ENCODE measurements at places on chromosomes 16 and 17. TPM values are rescaled to one million over a fixed set of nuclear protein-coding genes. Genes with fewer than 3 reads are reported as not detected.

DNA sequence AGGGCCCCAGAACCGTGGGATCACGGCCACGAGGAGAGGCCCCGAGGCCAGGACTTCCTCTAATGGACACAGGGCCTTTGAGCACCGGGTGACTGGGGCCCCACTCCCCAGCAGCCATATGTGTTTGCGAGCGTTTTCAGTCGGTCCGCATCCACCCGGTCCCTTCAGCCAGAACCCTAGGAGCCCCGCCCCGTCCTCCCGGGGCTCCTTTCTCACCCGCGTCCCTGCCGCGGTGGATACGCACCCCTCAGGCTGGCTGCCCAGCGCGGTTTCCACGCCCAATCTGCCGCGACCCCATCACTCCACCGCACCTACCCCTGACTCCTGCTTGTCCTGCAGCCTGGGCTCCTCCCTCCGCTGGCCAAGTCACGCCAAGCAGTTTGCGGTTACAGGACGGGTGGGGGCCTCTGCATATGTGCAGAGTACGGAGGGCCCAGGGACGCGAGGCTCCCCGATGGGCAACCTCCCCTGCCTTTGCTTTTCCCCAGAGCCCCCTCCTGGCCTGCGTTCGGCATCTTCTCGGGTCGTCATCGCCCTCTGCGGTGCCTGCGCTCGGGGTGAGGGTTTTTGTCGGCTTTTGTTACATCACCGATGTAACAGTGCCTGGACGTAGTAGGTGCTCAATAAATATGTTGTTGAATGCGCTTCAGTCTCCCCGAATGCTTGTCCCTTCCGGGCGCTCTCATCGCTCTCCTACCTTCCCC, 1.0 kb upstream of the TTYH2 start:
- peak overlapping the region; percentile 79 for H3K27ac ChIP-seq
- peaks cover 36% of the 10 kb centered on the region for H3K4me1 ChIP-seq
- no peaks in the 10 kb centered on the region for H3K27me3 ChIP-seq
- DNase-seq, result no peak
- H3K4me3 ChIP-seq, result peak overlapping the region; percentile 60

- peaks cover 97% of the 10 kb centered on the region for H3K36me3 ChIP-seq
- no peaks in the 10 kb centered on the region for H3K27me3 ChIP-seq
- DNase-seq, result no peak
- H3K4me1 ChIP-seq, result no peaks in the 10 kb centered on the region
These were observed 25.4 kb upstream of the SLC38A8 start for GRCh38 chr16:84068041-84068440.

GRCh38 chr16:24204150-24204665, 51.9 kb upstream of the CACNG3 start:
- no peak overlapping the region for H3K4me3 ChIP-seq
- H3K36me3 ChIP-seq, result no peaks in the 10 kb centered on the region
- H3K4me1 ChIP-seq, result no peaks in the 10 kb centered on the region
- DNase-seq, result no peak
- no peak overlapping the region for H3K27ac ChIP-seq
- no peaks in the 10 kb centered on the region for H3K27me3 ChIP-seq

DNA sequence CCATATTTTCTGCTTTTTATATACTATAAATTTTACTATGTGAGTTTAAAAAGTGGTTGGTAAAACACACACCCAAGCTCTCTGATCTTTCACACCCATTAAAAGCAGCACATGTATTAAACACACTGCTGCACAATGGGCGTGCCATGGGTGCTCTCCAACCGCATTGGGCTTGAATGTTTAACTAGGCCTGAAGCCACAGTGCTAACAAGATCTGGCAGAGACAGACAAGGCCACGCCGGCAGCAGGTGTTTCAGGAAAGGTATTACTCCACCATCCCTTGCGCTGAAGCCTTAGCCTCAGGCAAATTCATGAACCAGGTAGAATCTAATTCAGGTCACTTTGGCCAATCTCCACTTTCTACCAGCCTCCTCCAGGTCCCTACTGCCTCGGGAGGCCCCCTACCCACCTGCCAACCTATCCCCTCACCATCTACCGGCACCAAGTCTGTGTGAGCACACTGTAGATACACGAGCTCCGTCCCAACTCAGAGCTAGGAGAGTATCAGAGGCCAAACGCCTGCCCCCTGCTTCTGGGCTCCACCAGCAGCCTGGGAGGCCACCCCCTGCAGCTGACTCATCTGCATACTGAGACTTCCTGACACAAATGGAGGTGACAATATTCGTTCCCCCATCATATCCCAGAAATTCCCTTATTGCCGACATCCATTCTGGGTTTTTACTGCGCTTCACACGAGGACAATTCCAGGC, 95.0 kb downstream of the ADCY9 start:
- no peak overlapping the region for H3K4me3 ChIP-seq
- no peaks in the 10 kb centered on the region for H3K36me3 ChIP-seq
- peak overlapping the region; percentile 85 for H3K27ac ChIP-seq
- H3K27me3 ChIP-seq, result no peaks in the 10 kb centered on the region
- DNase-seq, result no peak

GRCh38 chr16:12535535-12536411, 267.9 kb downstream of the CPPED1 start:
- no peak overlapping the region for H3K4me3 ChIP-seq
- no peak for DNase-seq
- H3K27ac ChIP-seq, result no peak overlapping the region
- H3K36me3 ChIP-seq, result no peaks in the 10 kb centered on the region
- no peaks in the 10 kb centered on the region for H3K27me3 ChIP-seq

GRCh38 chr17:5220074-5220473, 14.6 kb downstream of the SCIMP start:
- no peak overlapping the region for H3K27ac ChIP-seq
- no peak for DNase-seq
- H3K4me1 ChIP-seq, result peaks cover 16% of the 10 kb centered on the region
- peaks cover 13% of the 10 kb centered on the region for H3K36me3 ChIP-seq
- no peaks in the 10 kb centered on the region for H3K27me3 ChIP-seq
- H3K4me3 ChIP-seq, result no peak overlapping the region

DNA sequence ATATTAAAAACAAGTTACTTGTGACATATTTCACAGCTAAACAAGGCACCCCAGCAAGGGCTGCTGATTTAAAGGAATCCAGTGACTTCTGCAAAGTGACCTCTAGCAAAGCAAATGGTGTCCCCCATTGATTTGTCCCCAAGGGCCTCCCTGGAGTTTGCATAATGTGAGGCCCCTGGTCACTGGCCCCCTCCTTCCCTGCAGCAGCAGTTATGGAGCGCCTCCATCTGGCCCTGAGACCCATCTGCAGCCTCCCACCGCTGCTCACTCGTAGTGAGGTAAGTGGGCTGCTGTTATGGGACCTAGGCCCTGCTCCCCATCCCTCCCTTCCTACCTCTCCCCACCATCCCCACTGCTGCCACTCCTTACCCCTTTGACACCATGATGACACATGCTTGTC, 19.6 kb upstream of the EEF2K start:
- H3K27ac ChIP-seq, result no peak overlapping the region
- H3K4me1 ChIP-seq, result peaks cover 18% of the 10 kb centered on the region
- H3K27me3 ChIP-seq, result no peaks in the 10 kb centered on the region
- H3K36me3 ChIP-seq, result no peaks in the 10 kb centered on the region

DNA sequence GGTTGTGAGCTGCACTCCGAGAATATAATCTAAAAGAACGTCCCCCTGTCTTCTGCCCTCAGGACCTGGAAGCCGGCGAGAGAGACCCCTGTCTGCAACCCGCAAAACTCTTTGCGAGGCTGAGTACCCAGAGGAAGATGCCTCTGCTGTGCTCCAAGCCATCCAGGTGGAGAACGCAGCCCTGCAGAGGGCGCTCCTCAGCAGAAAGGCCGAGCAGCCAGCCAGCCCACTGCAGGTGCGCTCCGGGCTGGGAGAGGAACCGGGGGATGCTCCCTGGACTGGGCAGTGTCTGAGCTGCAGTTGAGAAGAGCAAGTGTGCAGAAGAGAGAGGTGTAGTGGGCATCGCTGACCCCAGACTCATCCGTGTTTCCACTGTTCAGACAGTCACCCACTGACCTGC, 148.3 kb downstream of the KATNIP start:
- peak; percentile 46 for DNase-seq
- H3K4me3 ChIP-seq, result no peak overlapping the region
- no peaks in the 10 kb centered on the region for H3K27me3 ChIP-seq
- H3K36me3 ChIP-seq, result peaks cover 28% of the 10 kb centered on the region
- no peak overlapping the region for H3K27ac ChIP-seq

- H3K36me3 ChIP-seq, result no peaks in the 10 kb centered on the region
- DNase-seq, result no peak
- H3K4me3 ChIP-seq, result no peak overlapping the region
- H3K27me3 ChIP-seq, result no peaks in the 10 kb centered on the region
- H3K4me1 ChIP-seq, result no peaks in the 10 kb centered on the region
These were observed 177.1 kb upstream of the WSCD1 start for GRCh38 chr17:5892921-5893675.

GRCh38 chr17:19457830-19458271, 46.8 kb downstream of the RNF112 start:
- H3K4me1 ChIP-seq, result peaks cover 4% of the 10 kb centered on the region
- H3K27ac ChIP-seq, result no peak overlapping the region
- no peaks in the 10 kb centered on the region for H3K27me3 ChIP-seq
- no peak overlapping the region for H3K4me3 ChIP-seq
- no peaks in the 10 kb centered on the region for H3K36me3 ChIP-seq

- H3K36me3 ChIP-seq, result peaks cover 20% of the 10 kb centered on the region
- peaks cover 20% of the 10 kb centered on the region for H3K4me1 ChIP-seq
- H3K4me3 ChIP-seq, result peak overlapping the region; percentile 45
- no peaks in the 10 kb centered on the region for H3K27me3 ChIP-seq
- H3K27ac ChIP-seq, result peak overlapping the region; percentile 97
These were observed 856 bp downstream of the DNAJA2 start for GRCh38 chr16:46972429-46973206.

DNA sequence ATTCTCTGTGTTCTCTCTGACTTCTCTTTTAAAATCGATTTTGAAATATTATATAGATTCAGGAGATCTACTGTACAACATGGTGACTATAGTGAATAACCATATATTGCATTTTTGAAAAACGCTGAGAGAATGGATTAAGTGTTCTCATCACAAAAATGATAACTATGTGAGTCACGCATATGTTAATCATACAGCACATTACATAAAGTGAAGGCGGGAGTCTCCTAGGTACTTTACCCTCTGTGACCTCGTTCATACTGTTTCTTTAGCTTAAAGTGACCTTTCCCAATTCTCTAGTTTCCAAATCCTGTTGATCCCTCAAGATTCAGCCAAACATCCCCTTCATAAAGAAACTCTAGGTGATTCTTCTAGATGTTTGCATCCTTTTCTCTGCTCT, 3.1 kb upstream of the KRTAP3-2 start:
- no peak for DNase-seq
- no peaks in the 10 kb centered on the region for H3K4me1 ChIP-seq
- no peak overlapping the region for H3K4me3 ChIP-seq
- H3K27me3 ChIP-seq, result no peaks in the 10 kb centered on the region

DNA sequence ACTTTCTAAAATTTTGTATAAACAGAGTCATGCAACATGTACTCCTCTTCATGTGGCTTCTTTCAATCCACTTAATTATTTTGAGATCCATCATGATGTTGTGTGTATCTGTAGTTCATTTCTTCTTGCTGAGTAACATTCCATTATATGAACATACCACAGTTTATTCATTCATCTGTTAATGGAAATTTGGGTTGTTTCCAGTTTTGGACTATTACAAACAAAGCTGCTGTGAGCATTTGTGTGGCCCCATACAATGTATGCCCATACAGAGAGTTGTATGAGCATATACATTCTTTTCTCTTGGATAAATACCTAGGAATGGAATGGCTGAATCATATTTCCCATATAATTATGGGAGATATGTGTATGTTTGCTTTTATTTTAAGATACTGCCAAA, 85.6 kb downstream of the CLEC16A start:
- no peaks in the 10 kb centered on the region for H3K27me3 ChIP-seq
- H3K4me1 ChIP-seq, result no peaks in the 10 kb centered on the region
- no peak overlapping the region for H3K4me3 ChIP-seq
- peaks cover 64% of the 10 kb centered on the region for H3K36me3 ChIP-seq
- no peak overlapping the region for H3K27ac ChIP-seq
- no peak for DNase-seq

GRCh38 chr16:67277294-67277998, 1.9 kb upstream of the PLEKHG4 start:
- H3K4me3 ChIP-seq, result no peak overlapping the region
- H3K27ac ChIP-seq, result peak overlapping the region; percentile 79

GRCh38 chr17:59837308-59838051, 55.3 kb downstream of the TUBD1 start:
- H3K27me3 ChIP-seq, result no peaks in the 10 kb centered on the region
- peaks cover 32% of the 10 kb centered on the region for H3K4me1 ChIP-seq
- H3K36me3 ChIP-seq, result peaks cover 5% of the 10 kb centered on the region
- DNase-seq, result peak; percentile 83
- H3K4me3 ChIP-seq, result peak overlapping the region; percentile 57
- H3K27ac ChIP-seq, result peak overlapping the region; percentile 93

- no peaks in the 10 kb centered on the region for H3K4me1 ChIP-seq
- no peaks in the 10 kb centered on the region for H3K27me3 ChIP-seq
- peaks cover 6% of the 10 kb centered on the region for H3K36me3 ChIP-seq
These were observed 81.5 kb downstream of the CA4 start for GRCh38 chr17:60231234-60231633.

GRCh38 chr16:12474806-12475410, 328.8 kb downstream of the CPPED1 start:
- H3K4me3 ChIP-seq, result no peak overlapping the region
- no peaks in the 10 kb centered on the region for H3K27me3 ChIP-seq
- DNase-seq, result no peak
- no peaks in the 10 kb centered on the region for H3K36me3 ChIP-seq
- no peaks in the 10 kb centered on the region for H3K4me1 ChIP-seq

GRCh38 chr16:9072806-9073341, 18.6 kb upstream of the HAPSTR1 start:
- H3K27ac ChIP-seq, result no peak overlapping the region
- H3K36me3 ChIP-seq, result no peaks in the 10 kb centered on the region
- no peak for DNase-seq
- H3K27me3 ChIP-seq, result no peaks in the 10 kb centered on the region

DNA sequence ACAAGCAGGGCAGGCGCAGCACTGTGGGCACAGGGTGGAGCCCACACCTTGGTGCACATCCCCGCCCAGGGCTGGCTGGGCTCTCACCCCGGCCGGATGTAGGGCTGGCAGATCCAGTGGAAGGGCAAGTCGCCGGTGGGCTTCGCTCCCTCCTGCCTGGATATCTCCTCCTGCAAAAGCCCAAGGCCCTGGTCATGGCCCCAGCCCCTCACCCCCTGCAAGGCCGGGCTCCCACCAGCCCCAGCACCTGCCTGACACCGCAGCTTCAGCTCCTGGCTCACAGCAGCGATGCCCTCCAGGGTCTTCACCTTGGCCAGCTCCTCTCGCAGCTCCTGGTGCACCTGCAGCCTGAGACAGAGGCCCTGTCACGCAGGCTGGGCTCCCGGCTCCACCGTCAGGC, 5.0 kb downstream of the DUS1L start:
- H3K4me1 ChIP-seq, result peaks cover 15% of the 10 kb centered on the region
- peaks cover 76% of the 10 kb centered on the region for H3K36me3 ChIP-seq
- no peaks in the 10 kb centered on the region for H3K27me3 ChIP-seq
- peak; percentile 66 for DNase-seq
- no peak overlapping the region for H3K4me3 ChIP-seq
- no peak overlapping the region for H3K27ac ChIP-seq

- DNase-seq, result no peak
- H3K4me1 ChIP-seq, result no peaks in the 10 kb centered on the region
- H3K4me3 ChIP-seq, result no peak overlapping the region
- H3K36me3 ChIP-seq, result no peaks in the 10 kb centered on the region
- H3K27me3 ChIP-seq, result no peaks in the 10 kb centered on the region
These were observed 1373.3 kb upstream of the GOT2 start for GRCh38 chr16:60107437-60107836.

Gene LUC7L3
- total RNA-seq, result 88.2 TPM

Gene PPM1E
- 0.20 TPM for total RNA-seq

Gene ABCC11
- total RNA-seq, result 0.17 TPM

Gene CTRB1
- not detected for total RNA-seq

Gene DUS2
- total RNA-seq, result 18.0 TPM

Gene DNAI2
- 1.4 TPM for total RNA-seq

Gene SCGB1C2
- not detected for total RNA-seq

Gene DPEP1
- 1.2 TPM for total RNA-seq

Gene ARHGAP44
- total RNA-seq, result 36.3 TPM

All from upper lobe of left lung (tissue), 6 donors.